ENCODE measurements at places on chromosomes 16 and 17.
A peak's percentile ranks its signal among the peaks of the same experiment; 100 is the strongest.

GRCh38 chr16:26645614-26646013 is 421.1 kb upstream of the C16orf82 start:
- DNase-seq = peak; percentile 72

- DNase-seq = no peak
These were observed 4.2 kb downstream of the CD300LB start for GRCh38 chr17:74527081-74527480.

DNA sequence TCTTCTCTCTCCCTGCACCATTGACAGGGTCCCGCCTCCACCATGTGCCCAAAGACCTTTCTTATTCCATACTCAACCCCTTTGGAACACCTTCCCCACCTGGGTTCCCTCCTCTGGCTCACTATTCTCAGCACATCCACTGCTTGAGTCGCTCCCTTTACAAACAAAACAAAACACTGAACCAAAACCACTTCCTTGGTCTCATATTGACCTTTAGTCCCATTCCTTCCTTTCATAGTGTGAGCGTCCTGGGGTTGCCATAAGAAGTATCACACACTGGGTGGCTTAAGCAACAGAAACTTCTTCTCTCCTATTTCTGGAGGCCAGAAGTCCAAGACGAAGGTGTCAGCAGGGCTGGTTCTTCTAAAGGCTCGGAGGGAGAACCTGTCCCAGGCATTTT is 6.1 kb upstream of the TNRC6C start:
- DNase-seq = no peak

DNA sequence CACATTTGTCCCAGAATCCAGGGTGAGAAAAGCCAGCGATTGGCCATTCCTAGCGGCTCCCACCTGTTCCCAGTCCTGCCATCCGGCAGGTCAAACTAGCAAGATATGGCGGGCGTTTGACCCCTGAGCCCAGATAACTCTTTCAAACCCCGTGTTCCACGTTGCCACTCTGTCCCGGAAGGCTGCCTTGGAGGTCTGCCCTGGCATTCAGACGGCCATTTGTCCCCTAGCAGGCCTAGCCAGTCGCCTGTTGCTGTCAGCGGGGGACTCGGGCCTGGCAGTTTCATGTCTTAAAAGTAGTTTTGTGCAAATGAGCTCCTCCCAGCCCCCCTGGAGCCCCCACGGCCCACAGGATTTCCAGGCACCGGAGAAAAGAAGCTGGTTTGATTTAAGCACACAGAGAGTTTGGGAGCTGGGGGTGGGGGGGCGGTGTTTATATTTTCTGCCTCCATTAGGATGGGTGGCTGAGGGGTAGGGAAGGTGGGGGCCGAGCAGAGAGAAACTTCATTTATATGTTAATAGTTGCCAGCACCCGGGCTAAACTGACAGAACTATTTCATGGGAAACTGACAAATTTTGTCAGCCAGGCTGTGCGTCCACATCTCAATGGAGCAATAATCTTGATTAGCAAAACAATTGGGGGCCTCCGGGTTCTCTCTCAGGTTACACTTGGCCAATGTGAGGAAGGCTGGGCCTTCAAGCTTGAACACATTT is 240.9 kb upstream of the SALL1 start:
- DNase-seq = no peak

GRCh38 chr17:51203838-51204237 is 37.6 kb downstream of the NME2 start:
- DNase-seq = no peak

DNA sequence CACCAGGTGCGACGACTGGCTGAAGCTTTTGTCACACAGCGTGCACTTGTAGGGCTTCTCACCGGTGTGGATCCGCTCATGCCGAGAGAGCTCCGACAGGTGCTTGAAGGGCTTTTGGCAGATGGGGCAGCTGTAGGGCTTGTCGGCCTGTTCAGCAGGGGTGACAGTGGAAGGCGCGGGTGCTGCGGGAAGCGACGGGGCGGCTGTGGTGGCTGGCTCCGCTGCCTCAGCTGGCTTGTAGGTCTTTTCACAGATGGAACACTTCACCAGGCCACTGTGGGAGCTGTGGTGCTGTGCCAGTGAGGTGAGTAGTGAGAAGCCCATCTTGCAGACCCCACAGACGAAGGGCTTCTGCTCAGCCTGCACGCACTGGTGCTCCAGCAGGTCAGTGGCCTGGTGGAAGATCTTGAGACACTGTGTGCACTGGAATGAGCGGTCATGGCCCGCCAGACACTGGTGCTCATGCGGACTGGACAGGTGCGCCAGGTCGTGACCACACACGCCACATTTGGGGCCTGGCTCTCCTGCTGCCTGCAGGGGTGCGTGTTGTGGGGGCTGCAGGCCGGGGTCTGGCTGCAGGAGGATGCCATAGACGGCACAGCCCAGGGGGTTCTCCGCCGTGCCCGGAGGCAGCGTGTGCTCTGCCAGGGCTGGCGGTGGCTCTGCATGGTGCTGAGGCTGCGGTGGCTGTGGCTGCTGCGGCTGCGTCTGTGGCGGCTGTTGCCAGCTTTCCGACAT is 2.8 kb downstream of the ZNF319 start:
- DNase-seq = no peak

GRCh38 chr17:15942207-15942833 is 2.6 kb upstream of the ADORA2B start:
- no peak for DNase-seq

- no peak for DNase-seq
These were observed 162.4 kb upstream of the FAM20A start for GRCh38 chr17:68763562-68763961.

DNA sequence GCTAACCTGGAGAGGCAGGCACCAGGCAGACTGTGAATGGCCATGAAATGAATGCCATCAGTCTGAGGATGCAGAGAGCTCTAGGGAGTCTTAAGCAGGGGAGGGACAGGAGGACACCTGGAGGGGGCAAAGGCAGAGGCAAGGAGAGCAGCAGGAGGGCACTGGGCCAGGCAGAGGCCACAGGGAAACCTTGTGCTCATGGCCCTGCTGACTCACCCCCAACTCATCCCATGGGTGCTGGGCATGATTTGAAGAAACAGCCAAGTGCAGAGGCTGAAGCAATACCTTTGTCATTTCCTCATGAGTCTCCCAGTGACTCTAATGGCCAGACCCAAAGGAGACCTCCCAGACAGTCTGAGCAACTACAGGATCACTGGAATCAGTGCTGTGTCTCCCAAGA is 141.4 kb downstream of the TMEM132E start:
- no peak for DNase-seq

- no peak for DNase-seq
These were observed 32.1 kb upstream of the SBK1 start for GRCh38 chr16:28260193-28260592.

DNA sequence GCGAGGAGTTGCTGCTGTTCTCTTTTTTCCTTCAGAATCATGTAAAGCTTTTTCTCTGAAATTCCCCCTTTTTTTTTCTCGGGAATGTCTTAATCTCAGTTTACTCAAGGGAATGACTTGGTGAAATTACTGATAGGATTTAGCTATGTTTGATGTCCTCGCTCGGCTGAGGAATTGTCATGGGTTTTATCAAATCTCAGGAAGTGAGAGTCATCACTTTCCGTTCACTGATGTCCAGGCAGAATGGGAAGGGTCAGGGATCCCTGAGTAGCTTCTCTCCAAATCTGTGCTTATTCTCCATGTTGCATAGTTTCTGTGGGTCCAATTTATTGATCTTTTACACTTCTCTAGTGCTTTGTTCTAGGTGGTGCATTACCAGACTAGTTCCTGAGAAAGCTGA is 6.3 kb downstream of the IGSF6 start:
- DNase-seq = no peak

DNA sequence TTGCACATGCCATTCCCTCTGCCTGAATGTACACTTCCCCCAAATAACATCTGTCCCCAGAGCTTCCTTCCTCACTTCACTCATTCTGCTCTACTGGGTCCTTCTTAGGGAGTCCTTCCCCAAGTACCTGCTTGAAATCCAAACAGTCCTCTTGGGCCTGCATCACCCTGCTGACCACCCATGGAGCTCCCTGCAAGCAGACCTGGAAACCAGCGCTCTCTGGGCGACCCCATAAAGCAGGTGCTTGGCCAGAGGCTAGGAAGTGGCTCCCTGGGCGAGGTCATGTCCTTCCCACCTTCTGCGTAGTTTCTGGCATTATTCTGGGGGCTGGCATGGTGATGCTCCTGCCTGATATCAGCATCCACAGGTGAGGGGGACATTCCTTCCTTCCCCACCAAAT is 12.2 kb upstream of the NTN1 start:
- no peak for DNase-seq

- DNase-seq = no peak
These were observed 76.6 kb upstream of the DHX40 start for GRCh38 chr17:59488805-59489204.

GRCh38 chr16:10868596-10869469 is 8.2 kb upstream of the CIITA start:
- DNase-seq = no peak

- no peak for DNase-seq
These were observed 31.4 kb upstream of the ZNF750 start for GRCh38 chr17:82871056-82871775.

GRCh38 chr16:78900044-78900811 is 700.3 kb downstream of the MAF start:
- DNase-seq = no peak

DNA sequence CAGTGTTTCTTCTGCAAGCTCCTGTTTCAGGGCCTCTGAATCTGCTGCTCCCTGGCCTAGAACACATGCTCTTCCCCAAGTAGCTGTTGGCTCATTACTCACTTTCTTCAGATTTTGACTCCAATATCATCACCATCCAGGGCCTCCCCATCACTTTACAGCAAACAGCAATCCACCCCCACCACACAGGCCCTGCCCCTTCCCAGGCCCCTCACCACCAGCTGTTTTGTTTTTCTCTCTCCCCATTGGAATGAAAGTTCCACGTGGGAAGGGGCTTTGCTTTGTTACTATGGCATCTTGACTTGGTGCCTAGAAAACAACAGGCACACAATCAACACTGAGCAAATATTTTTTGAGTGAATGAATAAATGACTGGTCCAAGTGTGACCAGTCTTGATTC is 4.0 kb downstream of the TMEM170A start:
- DNase-seq = no peak

DNA sequence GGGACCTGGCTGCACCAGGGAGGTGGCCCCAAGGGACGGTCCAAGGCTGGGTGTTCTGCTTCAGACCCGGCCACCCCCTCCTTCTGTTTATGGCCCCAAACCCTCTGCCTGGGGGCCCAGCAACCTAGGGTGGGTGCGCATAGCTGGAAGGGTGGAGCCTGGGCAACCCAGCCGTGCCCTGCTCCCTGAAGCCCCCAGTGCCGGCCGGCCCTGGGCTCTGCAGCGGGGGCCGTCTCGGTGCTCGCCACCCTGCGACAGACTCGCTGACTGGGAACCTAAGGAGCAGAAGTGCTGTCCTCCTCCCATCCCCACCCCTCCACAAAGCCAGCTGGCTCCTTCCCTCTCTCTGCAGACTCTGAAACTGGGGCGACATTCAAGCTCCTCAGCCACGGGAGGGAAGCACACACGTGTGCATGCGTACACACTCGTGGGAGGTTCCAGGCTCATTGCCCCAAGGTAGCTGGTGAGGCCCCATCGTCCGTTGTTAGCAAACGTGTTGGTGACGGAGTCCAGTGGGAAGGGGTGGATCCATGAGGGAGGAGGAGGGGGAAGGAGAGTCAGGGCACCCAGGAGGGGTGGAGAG is 43.4 kb downstream of the ENGASE start:
- no peak for DNase-seq

DNA sequence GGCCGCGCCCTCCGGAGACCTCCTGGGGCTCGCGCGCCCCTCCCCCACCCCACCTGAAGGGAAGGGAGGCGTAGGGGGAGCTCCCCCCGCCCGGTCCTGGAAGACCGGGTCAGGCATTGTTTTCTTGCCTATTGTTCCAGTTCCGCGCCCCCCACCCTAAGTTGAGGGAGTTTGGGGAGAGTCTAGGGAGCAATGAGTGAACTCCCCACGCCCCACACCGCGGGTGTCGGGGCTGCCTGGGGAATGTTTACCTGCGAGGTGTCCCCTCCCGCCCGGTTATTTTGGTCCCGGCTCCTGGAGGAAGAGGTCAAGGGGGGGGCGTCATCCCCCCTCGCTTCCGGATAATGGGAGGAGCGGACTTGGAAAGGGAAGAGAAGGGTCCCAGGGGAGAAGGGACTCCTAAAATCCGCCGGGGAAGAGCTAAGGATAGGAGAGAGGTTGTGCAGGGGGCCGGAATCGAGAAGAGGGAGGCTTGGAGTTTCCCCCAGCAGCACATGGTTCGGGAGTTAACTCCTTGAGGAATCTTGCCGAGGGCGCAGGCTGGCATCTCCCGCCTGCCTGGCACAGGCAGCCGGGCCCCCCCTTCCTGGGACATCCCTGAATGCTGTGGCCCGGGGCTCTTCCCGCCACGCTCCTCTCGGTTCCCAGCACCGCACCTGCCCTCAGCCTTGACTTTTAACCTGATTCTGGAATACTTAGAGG is 881 bp downstream of the MLLT6 start:
- DNase-seq = peak; percentile 38

GRCh38 chr17:49881054-49881402 is 33.2 kb upstream of the TAC4 start:
- no peak for DNase-seq

DNA sequence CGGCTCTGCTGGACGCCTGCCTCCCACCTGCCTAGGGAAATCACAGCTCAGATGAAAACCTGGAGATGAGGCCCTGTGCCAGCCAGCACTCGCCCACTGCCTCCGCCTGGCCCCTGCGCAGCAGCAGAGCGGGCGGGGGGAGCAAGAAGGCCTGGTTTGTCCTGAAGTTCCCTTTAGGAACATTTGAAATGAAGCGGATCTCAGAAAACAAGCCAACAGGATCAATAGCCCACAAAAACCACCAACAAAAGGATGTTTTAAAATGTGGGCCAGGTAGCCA is 48.0 kb downstream of the RBFOX3 start:
- DNase-seq = no peak

DNA sequence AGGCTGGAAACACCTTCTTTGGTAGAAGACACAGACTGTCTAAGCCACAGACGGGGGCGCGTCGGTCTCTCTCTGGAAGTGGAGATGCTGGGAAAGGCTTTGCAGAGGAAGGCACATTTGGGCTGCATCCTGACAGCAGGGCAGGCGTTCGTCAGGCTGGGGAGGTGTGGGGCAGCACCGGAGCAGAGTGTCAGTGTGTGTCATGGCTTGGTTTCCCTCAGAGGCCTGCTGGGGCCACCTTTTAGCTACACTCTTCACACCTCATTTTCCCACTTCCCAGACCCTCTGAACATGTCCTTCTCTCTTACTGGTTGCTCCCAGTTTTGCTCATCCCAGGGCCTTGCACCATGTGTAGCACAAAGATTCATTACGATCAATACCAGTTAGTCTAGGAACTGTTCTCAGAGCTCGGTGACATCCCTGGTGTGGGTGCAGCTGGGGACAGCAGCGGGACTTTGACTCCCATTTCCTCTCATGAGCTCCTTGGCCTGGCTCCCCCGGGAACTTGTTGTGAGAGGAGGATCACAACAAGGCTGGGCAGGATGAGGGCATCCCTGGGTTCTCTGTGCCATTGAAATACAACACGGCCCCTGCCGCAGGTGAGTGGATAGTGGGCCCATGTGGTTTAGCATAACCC is 33.1 kb downstream of the SMARCE1 start:
- no peak for DNase-seq
